ENCODE measurements at places on chromosomes 12 and 14.

- DNase-seq = peak; percentile 65
These were observed 751 bp downstream of the GDF11 start for GRCh38 chr12:55743406-55744339.

DNA sequence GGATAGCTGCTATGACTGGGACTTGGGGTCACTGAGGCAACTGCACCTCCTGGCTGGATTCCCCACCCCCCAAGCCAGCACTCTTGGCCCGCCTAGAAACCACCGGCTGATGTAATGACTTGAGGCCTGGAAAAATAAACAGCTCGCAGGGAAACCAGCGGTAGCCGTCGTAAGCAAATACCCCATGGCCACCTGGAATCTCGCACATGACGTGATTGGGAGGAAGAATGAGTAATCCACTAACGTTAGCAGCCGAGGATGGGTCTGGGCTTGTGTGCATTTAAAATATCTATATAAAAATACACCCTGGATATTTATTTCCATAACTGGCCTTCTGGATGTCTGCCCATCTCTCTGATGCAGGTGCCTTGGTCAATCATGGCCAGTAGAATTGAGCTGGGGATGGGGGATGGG is 120.1 kb downstream of the SMOC1 start:
- peak; percentile 93 for DNase-seq

DNA sequence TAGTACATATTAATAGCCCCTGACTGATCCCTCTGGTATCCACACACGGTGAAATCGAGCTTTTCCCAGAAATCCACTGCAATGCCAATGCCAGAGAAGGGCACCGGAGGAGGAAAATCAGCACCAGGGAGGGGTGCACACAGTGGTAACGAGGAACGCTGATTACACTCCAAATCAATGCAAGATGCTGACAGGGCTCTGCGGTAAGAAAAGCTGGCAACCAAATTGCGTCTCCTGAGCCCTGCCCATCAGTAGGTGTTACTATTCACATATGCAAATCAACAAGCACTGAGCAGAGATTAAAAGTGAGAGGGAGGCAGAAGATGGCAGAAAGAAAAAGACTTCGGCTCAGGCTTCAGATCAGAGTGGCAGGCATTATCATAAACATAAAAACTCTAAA is 159.1 kb downstream of the RPS29 start:
- no peak for DNase-seq

DNA sequence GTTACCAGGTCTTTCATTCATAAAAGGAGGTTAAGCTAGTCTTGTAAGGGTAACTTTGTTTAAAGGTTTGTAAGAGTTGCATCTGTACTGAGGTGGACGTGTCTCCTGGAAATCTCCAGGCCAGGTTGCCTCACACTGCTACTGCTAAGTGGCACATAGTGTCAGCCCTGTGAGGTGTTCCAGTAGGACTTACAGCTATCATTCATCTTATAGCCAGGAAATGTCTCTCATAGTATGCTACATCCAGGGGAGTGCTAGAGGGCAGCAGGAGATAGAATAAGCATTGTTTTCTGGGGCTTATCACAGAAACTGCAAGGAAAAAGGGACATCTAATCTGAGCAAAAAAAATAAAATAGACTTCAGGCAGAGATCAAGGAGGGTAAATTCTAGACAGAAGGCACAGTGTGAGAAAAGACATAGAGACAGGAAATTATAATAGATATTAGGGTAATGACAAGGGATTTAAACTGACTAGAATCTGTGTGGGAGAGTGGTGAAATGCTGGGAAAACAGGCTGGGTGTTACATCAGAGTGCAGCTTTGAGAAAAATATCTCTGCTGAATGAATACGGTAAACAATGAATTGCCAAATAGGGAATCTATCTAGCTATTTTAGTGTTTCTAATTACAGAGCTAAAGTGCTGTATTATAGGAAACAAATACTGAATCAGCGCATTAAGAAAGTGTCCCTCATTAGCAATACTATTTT is 205.1 kb upstream of the ABCD2 start:
- no peak for DNase-seq

GRCh38 chr12:82870771-82871377 is 184.2 kb downstream of the TMTC2 start:
- DNase-seq = no peak

- no peak for DNase-seq
These were observed 55.9 kb upstream of the LRRK2 start for GRCh38 chr12:40168868-40169267.

DNA sequence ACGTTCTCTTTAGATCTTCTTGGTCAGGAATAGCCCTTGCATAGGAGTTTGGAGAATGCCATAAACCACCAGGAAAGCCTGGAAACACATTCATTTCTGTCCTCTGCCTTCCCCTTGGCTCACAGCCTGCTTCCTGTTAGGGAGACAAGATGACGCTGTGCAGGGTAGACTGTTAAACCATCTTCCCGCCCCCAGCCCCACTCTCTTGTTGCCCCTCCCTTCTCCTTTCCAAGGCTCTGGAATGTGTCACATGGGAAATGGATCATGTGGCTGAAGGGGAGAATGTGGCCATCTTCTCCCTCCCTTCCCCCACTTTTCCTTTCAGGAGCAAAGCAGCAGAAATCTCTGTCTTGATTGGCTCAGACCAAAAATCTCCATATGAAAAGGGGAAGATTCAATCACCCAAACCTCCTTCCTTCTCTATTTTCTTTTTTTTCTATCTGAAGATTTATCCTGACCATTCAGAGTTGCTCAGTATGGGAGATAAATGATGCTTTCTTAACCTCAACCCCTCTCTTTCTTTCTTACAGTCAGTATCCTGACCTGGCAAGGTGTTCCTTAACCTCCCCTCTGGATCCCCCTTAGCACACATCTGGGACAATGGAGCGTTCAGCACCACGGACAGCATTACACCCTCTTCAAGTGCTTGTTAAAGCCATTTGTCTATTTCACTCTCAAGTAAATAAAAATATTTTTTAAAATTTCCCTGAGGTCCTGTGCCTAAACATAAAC is 11.4 kb downstream of the GPR19 start:
- peak; percentile 69 for DNase-seq

DNA sequence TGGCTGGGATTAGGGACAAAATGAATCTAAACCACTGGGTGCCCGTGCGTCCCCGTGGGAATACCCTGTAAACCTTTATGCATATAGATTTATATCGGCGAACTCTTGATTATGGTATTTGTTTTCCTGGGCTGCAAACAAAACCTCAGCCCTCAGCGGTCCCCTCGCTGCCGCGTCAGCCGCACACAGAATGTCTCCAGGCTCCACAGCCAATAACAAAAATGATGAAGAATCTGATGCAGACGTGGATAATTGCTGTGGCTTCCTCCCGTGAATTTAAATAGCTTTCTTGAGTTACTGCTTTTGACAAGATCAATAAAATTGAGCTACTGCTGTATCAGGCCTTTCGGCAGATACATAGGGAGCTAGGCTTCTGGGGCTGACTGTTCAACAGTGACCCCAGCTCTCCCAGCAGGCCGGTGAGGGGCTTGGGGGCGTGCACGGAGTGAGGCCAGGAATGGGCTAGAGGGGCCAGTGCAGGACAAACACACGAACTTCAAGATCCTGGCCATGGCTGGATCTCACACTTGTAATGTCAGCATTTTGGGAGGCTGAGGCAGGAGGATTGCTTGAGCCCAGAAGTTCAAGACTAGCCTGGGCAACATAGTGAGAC is 125.8 kb upstream of the NCOR2 start:
- DNase-seq = no peak

DNA sequence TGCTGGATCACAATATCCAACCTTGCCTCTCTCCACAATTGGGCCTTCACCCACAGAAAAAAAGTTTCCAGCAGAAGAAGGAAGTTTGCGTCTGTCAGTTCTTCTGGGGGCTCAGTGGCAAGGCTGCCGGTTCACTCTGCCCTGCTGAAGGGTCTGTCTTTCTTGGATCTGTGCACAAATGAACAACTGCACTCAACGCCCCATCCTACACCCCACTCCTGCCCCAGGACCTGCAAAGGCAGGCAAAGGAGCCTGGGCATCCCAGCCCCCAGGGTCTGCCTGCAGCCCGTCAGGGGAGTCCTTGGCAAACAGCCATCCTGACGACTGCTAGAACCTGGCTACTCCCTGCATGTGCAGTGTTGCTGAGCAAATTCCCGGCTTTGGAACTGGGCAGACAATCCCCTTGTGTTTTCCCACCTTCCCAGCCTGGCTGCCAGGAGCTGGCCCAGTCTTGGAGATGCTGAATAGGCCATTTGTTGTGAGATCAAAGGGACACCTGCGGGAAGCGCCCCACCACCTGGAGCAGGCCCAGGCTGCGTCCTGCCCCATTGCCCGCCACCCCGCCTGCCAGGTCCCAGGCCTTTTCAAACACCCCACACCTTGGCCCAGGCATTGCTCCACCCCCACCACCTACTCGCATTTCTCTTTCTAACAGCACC is 311.9 kb downstream of the BCL11B start:
- no peak for DNase-seq

DNA sequence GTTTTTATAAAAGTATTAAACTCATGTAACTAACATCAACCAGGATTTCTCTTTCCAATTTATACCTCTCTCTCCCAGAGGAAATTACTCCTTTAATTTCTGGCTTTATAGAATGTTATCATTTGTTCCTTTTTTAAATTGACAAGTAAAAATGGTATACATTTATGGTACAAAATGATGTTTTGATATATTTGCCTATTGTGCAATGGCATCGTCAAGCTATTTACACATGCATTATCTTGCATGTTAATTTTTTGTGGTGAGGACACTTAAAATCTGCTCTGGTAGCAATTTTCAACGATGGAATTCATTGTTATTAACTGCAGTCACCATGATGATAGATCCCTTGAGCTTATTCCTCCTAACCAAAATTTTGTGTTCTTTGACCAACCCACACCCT is 149.0 kb upstream of the NAV3 start:
- no peak for DNase-seq

DNA sequence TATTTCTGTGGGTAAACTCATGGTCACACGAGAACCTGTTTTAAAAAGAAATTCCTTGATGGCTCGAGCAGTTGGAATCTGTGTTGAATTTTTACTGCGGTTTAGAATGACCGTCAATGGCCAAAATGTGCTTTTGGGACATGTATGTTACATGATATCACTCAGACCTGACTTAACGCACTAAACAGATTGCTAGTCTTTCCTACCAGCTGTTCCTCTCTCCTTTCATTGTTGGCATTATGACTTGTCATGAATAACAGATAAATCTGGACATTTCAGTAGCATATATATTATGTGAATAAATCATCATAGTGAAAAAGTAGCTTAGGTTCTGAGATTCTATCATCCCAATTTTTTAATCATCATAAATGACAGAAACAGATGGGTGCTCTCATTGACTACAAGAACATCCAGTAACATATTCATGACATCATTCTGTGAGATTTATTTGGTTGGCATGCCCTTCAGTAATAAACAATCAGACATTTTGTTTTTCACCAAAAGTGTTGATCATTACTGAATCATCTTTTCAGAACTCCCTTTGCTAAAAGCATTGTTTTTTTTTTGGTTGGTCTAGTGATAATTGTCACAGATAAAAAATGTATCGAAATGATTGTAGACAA is 57.9 kb upstream of the NAV3 start:
- DNase-seq = peak; percentile 54

DNA sequence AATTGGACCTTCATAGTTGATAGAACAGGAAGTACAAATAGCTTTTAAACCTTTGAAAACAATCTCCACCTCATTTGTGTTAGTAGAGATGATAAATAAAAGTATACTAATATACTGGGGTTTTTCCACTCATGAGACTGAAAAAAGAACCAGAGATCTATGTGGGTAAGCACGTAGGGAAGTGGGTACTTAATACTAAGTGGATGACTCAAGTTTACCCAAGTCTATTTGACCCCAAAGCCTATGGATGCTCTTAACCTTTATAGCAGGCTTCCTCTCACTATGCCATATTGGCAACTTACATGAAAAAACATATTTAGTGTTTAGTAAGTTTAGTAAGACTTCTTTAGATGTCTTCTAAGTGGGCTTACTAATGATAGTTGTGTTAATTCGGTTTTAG is 49.2 kb upstream of the CHPT1 start:
- no peak for DNase-seq

- no peak for DNase-seq
These were observed 31.7 kb upstream of the GPRC5A start for GRCh38 chr12:12859690-12860089.

DNA sequence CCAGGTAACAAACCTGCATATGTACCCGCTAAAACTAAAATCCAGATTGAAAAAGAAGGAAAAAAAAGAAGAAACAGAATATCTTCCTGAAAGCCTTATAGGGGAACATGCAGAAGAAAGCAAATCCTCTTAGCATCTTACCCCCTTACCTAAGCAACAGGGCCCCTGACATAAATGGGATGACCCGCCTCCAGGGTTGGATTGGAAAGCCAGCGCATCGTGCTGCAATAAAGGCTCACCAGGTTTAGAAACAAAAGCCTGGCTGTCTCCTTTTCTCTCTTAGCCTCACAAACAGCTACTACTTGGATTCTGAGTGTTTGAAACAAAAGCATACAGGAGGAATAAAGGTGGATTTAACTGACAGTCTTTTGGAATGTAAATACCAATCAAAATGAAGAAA is 13.8 kb upstream of the ADCK1 start:
- DNase-seq = no peak

Data from SJCRH30 (cell line).